ENCODE measurements at places on chromosomes 3 and 15. TPM values are rescaled to one million over a fixed set of nuclear protein-coding genes. Genes with fewer than 3 reads are reported as not detected.

DNA sequence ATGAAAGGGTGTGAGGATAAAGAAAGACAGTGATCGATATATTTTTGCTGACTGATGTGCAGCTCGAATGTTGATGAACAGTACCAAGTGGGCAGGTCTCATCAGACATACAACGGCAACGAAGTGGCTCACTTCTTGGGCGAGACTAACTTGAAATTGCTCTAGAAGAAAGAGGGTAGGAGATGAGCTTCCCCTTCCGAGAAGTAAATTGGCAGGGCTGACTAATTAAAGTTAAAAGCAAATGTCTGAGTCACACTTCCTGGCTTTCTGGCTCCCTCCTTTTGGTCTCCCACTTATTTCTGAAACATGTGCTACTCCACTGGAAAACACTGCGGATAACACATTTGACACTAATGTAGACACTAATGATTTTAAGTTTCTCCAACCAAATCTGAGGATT is 228.3 kb downstream of the ABHD5 start:
- DNase-seq = no peak

DNA sequence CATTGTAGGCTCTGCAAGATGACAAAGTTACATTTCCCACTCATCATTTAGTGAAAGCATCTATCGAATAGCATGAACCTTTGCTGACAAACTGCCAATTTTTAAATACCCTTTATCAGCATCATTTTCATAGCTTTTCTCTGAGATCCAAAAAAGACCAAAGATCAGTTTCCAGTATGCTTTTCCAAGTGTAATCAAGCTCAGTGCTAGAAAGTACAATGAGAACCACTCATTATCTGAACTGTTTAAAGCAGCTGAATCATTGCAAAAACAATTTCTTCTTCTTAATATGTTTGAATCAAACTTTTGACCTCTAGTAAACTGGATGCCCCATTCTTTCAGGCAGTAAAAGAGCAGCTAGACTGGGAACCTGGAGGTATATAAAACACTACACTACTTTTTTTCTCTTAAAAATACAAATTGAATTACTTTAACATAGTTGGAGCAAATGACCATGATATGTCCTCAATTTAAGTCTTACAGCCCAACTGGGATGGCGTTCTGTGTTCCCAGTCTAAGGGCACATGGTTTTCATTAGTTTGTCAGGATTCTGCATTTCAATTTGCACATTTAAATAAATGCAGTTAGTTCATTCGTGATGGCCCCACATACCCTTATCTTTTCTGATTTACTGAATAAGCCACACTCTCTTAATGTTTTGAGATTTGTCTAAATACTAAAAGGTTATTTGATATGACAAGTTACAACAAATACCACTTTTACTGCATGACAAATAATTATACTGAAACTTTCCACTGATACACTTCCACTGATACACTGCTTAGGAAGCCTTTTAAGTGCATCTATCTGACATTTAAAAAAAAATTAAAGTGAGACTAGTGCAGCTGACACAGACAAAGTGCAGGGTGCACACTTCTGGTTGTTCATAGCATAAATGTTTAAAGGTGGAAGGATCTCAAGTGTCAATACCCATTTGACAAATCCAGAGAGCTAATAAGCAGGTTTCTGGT is 146.0 kb upstream of the FRMD4B start:
- DNase-seq = no peak

GRCh38 chr3:133447750-133448477 is 48.1 kb downstream of the BFSP2 start:
- no peak for DNase-seq

DNA sequence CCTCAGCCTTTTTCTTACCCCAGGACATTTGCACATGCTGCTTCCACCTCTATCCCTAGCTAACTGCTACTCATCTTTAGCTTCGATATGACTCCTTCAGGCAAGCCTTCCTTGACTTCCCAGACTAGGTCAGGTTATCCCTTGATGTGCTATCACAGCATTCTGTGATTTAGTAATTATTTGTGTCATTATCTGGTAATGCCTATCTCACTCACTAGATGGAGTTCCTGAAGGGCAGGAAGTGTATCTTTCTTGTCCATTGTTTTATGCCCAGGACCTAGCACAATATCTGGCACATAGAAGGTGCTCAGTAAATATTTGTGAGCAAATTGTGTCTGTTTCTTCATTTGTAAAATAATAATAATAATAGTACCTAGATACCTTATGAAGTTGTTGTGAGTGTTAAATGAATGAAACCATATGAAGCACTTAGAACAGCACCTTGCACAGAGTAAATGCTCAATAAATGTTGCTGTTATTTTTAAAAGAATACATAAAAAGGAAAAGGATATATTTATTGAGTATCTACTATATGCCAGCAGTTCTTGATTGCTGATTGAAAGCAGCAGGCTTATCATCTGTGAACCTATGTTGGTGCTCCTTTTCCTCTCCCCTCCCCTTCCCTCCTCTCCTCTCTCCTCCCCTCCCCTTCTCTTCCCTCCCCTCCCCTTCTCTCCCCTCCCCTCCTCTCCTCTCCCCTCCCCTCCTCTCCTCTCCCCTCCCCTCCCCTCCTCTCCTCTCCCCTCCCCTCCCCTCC is 31.5 kb downstream of the SQOR start:
- DNase-seq = no peak

GRCh38 chr3:128426128-128426921 is 40.4 kb downstream of the DNAJB8 start:
- peak; percentile 55 for DNase-seq

IDH2 gene
- 180 TPM for total RNA-seq

APBA2 gene
- total RNA-seq = 30.8 TPM

Measured in activated CD8-positive, alpha-beta T cell treated with anti-CD3 and anti-CD28 coated beads for 36 hours (primary cell).